ENCODE measurements at places on chromosomes 7 and 10.

GRCh38 chr7:144835155-144835611, 670 bp downstream of the TPK1 start:
- DNase-seq = no peak

- DNase-seq = no peak
These were observed 441.3 kb upstream of the MGMT start for GRCh38 chr10:129025787-129026186.

DNA sequence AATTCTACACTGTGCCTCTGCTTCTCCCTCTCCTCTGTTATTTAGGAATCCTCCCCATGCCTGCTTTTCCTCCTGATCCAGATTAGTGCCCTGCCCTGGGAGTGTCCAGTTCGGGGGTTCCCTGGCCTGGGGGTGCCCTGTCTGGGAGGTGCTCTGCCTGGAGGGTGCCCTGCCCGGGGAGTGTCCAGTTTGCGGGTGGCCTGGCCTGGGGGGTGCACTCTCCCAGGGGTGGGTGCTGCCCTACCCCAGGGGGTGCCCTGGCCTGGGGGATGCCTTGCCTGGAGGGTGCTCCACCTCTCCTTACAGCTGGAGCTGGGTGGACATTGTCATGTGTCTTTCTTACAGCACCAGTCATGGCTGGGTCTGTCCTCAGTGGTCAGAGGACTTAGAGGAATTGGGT, 20.2 kb downstream of the RAMP3 start:
- DNase-seq = no peak

DNA sequence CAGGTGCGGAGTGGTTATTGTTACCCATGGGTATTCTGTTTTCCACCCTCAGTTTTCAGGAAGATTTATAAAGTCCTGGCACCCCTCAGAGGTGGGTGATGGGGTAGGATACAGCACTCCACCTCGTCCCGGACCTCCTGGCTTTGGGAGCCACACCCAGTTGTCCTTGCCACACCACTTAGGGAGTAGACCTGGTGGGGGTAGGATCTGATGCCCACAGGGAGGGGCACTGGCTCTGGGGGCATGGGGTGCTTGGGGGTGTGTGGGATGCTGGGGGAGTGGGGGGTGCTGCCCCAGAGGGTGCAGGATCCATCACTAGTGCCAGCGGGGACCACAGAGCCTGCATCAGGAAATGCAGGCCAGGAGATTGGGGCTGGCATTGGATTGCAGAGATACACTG, 4.5 kb downstream of the ZNF511 start:
- DNase-seq = no peak

GRCh38 chr7:126443951-126444350, 808.8 kb downstream of the GRM8 start:
- no peak for DNase-seq

GRCh38 chr7:144133307-144133706, 10.3 kb downstream of the OR2A14 start:
- no peak for DNase-seq

- peak; percentile 64 for DNase-seq
These were observed 122.1 kb upstream of the VKORC1L1 start for GRCh38 chr7:65750511-65751344.

DNA sequence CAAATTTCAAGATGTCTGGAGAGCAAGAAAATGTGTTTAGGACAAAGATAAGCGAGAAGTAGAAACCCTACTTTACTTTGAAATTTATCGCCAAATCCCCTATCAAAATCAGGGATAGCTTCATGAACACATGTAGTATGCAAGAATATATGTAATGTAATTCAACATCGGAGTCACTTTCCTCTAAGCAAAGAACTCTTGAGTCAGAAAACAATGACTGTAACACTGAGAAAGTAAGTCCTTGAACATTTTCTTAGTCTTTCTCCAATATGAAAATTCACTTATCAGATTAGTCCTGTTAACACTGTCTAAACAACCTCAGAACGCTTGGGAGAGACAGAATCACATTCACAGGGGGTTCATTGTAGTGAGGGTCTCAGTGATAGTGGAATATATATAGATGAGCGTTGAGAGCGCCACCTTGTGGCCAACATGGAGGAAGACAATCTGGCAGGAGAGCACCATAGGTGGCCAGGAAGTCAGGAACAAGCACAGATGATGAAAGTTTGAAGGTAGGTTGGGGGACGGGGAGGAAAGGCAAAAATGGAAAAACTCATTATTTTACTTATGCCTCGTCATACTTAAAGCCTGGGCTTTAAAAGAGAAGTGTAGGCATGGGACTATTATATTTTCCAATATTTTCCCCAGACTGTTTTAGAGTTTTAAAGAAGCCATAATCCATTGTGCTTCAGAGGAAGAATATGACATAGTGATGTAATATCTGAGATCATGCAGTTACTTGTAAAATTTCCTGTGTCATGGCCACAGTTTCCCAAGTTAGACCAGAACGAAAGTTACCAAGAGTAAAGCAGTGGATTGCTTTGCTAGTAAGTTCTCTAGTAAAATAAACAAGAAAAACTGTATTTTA, 115.5 kb upstream of the GNAI1 start:
- DNase-seq = no peak

GRCh38 chr10:59016043-59016442, 160.4 kb upstream of the PHYHIPL start:
- DNase-seq = no peak

DNA sequence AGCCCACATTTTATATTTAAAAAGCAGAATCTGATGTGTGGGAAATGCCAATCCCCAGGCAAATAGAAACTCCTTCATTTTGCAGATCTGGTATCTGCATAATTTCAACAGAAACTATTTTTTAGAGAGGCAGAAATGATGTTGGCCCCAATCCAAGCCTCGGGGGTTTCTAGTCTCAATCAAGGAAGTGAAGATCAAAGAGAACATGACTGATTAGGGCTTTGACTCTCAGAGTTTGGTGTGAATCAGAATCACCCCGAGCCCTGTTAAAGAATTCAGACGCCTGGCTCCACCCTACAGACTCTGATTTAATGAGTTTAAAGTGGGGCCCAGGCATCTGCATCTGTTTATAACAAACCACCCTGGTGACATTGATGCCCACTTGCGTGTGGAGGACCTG, 36.7 kb upstream of the UBE2H start:
- DNase-seq = peak; percentile 17

GRCh38 chr7:103988468-103989199, 824 bp downstream of the RELN start:
- DNase-seq = no peak

DNA sequence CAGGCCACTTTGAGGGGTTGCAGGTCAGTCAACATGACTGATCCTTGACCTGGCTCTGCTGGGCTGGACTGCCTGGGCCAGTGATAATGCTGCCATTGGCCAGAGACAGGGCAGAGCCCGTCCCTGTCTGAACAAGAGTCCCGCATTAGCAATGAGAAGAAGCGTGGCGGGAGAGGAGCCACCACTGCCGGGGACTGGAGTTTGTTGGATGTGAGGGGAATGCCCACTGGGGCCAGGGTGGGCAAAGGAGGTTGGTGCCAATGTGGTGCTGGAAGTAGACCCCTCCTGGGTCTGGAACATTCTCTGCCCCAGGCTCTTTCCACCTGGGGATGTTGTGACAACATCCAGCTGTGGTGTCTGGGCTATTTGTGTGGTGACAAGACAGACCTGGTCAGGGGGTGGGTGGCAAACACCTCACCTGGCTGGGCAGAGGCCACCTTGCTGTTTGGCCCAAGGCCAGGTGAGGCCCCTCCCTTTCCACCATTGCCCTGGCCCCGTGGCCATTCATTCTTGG, 7.6 kb downstream of the SAP25 start:
- DNase-seq = no peak

GRCh38 chr7:39095875-39096619, 118.3 kb downstream of the POU6F2 start:
- DNase-seq = no peak

- DNase-seq = no peak
These were observed 3.3 kb downstream of the PTPN12 start for GRCh38 chr7:77540402-77540822.

GRCh38 chr7:100171840-100172239, 3.4 kb upstream of the GAL3ST4 start:
- no peak for DNase-seq

DNA sequence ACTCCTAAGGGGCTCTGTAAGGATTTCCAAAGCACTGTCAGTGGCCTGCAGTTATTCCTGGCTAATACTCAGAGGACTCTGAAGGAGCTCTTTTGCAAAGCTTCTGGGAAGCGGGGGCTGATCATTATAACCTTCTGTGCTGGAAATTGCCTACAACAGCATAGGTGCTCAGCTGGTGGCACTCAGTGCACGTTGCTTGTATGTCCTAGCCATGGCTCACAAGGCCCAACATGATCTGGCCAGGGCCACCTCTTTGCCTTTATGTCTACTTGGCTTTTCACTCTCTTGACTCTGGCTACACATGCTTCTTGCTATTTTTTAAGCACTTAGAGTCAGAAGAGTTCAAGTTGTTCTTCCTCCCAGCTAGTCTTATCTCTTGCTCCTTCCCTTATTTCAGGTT, 17.5 kb downstream of the LAMB4 start:
- DNase-seq = no peak

DNA sequence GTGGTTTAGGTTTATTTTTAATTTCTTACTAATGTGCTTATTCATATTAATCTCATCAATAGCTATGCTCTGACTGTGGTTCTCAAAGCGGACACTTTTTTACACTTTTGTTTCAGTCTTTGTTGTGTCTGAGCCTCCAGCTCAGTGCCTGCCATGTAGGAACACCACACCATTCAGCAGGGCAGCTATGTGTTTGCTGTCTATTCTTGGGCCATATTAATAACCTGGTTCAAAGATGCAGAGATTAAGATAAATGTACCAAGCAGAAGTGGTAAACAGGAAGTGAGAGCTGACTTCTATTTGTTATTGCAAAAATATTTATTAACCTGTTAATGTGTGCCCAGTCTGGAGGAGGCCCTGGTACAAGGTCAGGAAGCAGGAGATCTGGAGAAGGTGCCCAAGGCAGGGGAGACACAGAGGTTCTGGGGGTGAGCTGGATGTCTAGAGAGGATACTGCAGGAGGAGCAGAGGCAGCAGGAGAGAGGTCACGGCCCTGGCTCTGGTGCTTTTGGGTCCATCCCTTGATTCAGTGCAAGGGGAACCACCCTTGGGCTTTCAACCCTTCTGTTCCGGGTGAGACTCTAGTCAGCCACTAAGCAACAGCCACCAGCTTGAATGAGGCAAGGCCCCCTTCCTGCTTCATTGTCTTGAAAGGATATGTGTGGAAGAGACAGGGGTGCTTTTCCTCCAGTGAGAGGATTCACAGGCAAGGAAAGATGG, 1.9 kb downstream of the TBXAS1 start:
- DNase-seq = no peak

GRCh38 chr10:63429281-63429680, 36.5 kb downstream of the JMJD1C start:
- no peak for DNase-seq

- no peak for DNase-seq
These were observed 302.0 kb downstream of the WDR37 start for GRCh38 chr10:1358147-1358546.

DNA sequence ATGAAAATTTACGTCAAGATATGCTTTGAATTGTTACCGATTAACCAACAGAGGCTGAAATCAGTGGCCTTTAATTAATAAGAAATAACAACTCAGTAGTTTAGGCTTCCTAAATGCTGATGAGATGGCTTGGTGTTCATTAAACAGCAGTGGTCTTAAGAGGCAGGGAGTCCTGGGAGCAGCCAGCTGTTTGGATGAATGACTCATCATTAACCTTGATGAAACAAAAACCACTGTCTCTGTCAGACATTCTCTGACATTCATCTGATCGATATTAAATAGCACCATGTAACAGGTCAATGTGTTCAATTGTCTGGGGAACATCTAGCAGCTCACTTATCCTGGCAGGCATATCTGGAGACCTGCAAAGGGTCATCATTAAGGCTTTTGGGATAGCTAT, 234.2 kb upstream of the LRRN3 start:
- no peak for DNase-seq

DNA sequence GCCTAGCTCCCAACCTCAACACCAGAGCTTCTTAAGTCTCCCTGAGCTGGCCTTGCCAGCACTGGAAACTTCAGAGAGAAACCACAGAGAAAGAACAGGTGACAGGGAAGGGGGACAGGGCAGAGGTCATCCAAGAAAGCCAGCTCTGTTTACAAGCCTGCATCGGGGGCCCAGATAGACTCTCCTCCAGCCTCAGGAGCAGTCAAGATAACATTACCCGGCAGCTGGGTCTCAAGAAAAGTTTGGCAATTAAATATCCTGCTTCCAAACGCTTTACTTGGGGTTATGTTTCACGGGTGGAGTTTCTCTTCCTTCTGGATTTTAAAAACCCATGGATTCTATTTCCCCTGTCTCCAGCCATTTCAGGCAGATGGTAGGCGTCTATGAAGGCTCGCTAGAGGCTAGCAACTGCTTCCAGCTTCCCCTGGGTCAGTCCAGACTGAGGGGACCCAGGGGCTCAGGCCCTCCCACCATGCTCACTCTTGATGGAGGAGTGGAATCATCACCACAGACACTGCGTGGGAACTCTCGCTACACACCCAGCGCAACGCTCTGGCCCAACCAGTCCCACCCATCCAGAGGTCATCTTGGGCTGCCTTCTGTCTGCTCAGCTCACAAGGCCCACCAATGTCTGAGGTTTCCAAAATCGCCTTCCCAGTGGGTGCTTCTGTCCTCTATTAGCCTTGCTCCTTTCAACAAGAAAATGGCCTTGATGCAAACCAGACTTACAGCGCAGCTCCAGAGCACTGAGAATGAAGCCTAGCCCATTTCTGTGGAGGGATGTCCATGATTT, 48.8 kb downstream of the SH3PXD2A start:
- DNase-seq = no peak

DNA sequence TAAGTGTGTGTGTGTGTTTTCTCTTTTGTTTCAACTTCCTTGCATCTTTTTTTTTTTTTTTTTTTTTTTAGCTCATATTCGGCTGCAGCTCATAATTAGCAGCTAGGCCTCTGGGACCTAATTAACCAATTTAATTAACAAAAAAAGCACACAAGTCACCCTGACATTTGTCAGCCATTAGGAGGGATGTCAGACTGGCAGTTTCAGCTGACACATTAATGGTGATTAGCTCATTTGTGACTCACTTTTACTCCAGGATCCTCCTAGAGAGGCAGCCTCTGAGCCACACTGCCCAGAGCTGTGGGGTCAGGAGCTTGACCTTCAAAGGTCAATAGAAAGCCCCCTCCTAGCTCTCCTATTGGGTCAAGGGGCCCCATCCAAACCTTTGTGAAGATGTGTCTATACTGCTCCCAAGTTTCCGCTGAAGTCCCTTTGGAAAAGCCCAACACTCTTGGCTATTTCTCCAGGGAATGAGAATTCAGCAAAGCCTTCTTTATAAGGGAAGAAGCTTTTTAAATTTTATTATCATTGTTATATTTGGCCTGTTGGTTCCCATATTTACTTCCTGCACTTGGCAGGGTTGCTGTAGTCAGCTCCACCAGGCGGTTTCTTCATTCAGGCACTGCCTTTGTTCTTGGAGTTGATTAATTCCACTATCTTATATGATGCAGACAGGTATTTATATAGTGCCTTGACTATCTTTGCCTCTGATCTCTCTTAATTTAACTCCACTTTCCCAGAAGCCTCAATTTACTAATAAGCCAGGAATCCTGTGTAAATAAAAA, 109.5 kb upstream of the HABP2 start:
- no peak for DNase-seq

- DNase-seq = no peak
These were observed at the start of gene HOXA13 for GRCh38 chr7:27199849-27200760. Gene HOXA13 (minus strand): TSS chr7:27200091. CDS start chr7:27200077, 14 bp downstream.
